ENCODE measurements at places on chromosomes 1 and 21.

DNA sequence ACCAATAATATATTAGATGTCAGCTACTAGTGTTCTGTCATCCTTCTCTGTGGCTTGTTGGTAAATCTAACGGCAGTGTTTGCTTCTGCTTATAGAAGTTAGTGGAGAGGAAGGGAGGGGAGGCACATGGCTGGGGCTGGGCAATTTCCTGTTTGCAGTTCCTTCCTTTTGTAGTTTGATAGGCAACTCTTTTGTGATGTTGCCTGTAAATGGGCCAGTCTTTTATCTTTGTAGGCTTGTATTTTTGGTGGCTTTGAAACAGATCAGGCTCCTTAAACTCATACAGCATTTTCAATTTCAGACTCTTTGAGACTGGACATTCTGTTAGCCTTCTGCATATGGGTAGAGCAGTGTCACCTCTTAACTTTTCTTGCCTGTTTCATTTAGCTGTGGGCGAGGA lies 48.1 kb downstream of the CDC14A start:
- DNase-seq = peak; percentile 65

- DNase-seq = no peak
These were observed 63.0 kb downstream of the ROR1 start for GRCh38 chr1:63836830-63837229.

GRCh38 chr1:248834343-248834940 lies 3.6 kb upstream of the ZNF672 start:
- no peak for DNase-seq

- no peak for DNase-seq
These were observed 72.7 kb upstream of the TINAGL1 start for GRCh38 chr1:31503570-31503969.

- DNase-seq = no peak
These were observed 553.2 kb downstream of the KIF26B start for GRCh38 chr1:245707941-245708340.

GRCh38 chr1:91124989-91125417 lies 103.2 kb upstream of the ZNF644 start:
- no peak for DNase-seq

- no peak for DNase-seq
These were observed 10.4 kb upstream of the PPT1 start for GRCh38 chr1:40107290-40107959.

GRCh38 chr21:29638761-29639327 lies 301.0 kb downstream of the GRIK1 start:
- DNase-seq = no peak
